ENCODE measurements at places on chromosomes 11 and 22. TPM values are rescaled to one million over a fixed set of nuclear protein-coding genes. Genes with fewer than 3 reads are reported as not detected.
A peak's percentile ranks its signal among the peaks of the same experiment; 100 is the strongest.

ACTN3 gene
- polyA plus RNA-seq = 15.1 TPM

OR8B4 gene
- not detected for polyA plus RNA-seq

PATE4 gene
- not detected for polyA plus RNA-seq

MMP8 gene
- polyA plus RNA-seq = 0.04 TPM

DDIAS gene
- polyA plus RNA-seq = 6.6 TPM

TMPRSS13 gene
- not detected for polyA plus RNA-seq

DNA sequence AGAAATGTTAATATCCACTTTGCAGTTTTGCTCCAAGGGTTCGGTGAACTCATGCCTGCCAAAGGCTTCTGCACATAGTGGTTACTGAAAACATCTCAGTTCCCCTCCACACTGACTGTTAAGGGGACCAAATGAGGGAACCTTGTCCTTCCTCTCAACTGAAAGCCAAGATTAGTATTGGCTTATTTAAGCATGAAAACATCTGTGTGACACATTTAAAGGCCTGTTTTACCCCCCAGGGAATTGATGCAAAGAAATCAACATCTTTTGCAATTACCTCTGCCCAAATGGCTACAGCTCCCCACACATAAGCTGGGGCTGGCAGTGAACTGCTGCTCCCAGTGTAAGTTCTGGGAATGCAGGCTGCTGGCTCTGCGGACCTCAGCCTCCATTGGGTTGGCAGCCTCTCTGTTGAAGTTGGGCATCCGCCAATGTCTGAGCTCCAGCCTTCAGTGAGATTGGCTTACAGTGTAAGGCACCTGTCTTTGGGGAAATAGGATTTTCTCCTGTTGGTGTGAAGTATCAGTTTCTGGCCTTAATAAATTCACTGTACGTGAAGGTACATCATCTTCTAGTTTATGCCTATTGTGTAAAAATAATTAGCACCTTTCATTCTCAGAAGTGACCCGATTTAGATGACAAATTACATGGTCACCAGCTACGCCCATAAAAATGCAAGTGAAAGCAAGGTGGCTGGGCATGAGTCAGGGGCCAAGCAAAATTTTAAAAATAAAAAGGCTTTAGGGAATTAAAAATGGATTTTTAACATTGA is 213.4 kb upstream of the SYN3 start:
- DNase-seq = peak; percentile 56

- no peak for DNase-seq
These were observed 84.1 kb downstream of the PARVA start for GRCh38 chr11:12461516-12461915.

DNA sequence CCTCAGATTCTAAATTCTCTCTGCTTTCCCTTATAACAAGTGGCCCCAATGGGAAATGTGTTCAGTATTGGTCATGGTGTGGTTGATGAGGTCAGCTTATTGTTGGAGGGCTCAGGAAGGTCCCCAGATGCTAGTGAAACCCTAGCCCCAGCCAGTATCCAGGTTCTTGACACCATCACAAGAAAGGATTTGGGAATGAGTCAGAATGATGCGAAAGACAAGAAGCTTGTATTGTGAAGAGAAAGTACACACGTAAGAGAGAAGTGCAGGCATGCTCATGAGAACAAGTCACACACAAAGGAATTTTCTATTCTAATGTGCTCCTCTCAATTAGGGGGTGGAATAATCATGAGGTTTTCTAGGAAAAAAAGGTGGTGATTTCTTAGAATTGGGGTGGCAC is 34.9 kb upstream of the TRPC6 start:
- DNase-seq = no peak

DNA sequence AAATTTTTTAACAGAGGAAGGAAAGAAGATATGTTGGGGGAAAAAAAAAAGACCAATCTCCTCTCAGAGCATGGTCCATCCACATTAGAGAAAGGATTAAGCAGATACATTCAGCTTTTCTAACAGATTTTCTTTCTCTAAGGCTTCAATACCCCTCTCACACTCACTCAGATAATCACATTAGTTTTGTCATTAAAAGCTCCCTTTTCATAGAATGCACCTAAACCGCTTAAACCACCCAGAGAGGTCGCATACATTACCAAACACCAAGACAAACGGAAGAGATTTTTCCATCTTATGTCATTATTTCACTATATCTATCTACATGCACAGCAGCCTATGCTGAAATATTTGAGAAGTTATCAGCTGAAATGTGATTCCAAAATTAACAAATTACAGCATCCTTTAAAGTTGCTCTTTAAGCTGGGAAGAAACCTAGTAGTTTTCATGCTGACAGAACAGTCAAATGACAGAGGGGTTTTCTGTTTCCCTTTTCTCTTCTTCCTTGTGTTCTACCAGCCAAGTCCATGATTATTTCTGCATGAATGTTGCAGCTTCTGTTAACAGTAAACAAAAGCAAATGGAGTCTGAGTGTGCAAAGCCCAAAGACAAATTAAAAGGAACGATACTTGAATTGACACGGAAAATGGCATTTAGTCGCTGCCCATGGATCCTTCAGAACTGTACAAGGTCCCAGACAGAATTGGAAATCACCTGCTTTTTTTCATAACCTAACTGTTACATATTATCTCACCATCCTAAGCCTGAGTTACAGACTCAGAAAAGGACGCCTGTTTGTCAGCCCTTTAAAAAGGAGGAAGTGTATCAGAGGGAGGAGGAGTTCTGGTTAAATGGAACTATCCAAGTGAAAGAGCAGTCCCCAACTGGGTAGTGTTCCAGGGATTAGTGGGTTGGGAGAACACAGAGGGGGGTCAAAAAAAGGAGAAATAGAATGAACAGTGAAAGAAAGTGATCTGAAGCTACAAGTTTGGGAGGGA is 54.6 kb downstream of the PRCP start:
- DNase-seq = no peak

DNA sequence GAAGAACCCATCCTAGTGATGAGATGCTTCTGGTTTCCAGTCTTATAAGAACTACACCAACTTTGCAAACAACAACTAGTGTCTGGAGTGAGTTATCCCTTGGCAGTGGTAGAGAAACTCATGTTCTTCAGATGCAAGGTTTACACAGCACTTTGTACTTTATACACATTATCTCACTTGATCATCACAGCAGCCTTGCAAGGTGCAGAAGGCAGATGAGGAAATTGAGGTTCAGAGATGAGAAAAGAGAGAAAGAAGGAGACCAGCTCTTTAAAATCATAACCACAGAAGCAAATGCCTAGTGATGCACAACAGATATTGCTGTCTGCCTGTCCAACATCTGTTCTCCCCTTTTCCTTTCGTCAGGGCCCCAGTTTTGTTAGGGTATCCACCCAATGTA is 16.7 kb upstream of the CD44 start:
- no peak for DNase-seq

GRCh38 chr11:103851166-103851651 is 185.2 kb upstream of the DDI1 start:
- no peak for DNase-seq

- no peak for DNase-seq
These were observed 21.9 kb upstream of the NXPE4 start for GRCh38 chr11:114617157-114618124.

DNA sequence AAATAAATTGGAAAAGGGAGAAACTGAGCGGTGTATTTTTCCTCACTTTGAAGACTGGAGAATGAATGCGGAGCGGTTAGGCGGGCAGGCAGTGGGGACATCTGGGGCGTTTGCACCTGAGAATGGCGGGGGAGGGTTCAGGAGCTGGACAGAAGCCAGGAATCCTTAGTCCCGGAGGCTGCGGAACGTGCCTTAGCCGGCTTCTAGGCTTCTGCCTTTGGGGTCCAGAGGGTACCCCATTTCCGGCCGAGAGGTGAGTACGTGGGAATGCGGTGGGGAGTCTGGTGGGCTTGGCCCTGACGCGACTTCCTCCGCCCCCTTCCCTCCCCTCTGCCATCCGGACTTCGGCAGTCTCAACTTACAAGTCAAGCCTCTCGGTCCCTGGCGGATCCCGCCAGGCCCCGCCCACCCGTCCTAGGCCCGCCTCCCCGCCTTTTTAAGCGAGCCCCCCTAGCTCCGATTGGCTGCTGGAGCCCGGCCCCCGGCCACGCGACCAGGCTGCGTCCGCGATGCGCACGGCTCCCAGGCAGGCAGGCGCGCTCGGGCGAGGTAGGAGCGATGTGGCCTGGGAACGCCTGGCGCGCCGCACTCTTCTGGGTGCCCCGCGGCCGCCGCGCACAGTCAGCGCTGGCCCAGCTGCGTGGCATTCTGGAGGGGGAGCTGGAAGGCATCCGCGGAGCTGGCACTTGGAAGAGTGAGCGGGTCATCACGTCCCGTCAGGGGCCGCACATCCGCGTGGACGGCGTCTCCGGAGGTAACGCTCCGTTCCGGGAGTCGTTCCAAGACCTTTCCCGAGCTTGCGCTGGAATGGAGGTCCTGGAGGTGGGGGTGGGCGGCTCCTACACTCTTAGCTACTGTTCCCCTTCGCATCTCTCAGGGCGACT is at the start of gene GCAT:
GCAT (plus strand) TSS at position 525 of the 884 bp plus-strand sequence; CDS start at position 559, 34 bp downstream.
- DNase-seq = peak; percentile 97

DNA sequence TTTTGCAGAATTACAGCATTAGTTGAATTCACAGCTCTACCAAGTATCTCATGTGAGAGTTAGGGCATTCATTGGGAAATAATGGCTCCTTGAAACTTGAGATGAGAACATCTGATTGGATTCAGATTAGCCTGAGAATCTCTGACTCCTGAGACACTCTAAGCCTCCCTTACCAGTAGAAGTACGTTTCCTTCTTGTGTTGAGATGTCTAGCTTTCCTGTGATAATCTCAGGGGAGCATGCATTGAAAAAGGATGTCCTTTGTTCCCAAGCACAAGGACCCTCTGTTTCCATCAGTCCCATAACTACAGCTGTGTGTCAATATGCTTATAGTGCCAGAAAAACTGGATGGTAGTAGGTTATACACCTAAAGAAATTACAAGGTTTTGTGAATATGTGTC is 35.2 kb upstream of the RDX start:
- no peak for DNase-seq

DNA sequence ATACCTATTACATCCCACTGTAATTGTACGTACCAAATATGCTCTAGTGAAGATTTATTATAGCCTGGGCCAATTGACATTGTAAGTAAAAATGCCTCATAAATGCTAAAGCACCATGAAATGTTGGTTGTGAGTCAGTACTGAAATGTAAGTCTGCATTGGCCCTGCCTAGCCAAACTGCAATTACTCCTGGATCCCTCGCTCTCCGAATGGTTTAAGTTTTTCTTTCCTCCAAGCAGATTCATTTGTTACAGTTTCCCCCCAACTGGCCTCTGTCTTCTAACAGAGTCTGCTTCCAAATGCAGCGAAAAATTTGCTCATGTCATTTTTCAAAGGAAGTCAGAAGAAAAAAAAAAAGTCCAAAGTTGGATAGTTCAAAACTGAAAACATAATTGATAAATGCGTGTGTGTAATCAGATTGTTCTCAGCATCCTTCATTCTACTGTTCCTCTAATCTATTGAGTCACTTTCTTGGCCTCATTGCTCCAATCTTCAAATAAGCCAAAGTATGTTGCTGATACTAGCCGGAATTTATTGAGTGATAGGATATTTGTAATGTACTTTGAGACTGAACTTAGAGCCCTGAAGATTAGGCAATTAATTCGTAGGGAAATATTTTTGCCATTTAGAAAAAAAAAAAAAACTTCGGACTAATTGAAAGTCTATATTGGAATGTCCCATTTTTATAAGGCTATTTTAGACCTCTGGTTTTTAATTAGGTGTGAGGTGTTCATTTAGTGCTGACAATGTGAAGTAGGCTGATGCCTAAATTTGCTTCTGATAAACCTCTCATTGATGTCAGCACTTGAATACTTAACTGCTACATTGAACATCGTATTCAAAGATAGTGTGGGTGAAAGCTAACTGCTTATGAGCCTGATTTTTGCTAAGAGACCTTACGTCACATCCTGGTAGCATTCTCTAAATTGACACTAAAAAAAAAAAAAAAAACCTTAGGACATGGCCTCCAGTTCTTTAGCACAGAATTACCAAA is 93.4 kb downstream of the WT1 start:
- no peak for DNase-seq

DNA sequence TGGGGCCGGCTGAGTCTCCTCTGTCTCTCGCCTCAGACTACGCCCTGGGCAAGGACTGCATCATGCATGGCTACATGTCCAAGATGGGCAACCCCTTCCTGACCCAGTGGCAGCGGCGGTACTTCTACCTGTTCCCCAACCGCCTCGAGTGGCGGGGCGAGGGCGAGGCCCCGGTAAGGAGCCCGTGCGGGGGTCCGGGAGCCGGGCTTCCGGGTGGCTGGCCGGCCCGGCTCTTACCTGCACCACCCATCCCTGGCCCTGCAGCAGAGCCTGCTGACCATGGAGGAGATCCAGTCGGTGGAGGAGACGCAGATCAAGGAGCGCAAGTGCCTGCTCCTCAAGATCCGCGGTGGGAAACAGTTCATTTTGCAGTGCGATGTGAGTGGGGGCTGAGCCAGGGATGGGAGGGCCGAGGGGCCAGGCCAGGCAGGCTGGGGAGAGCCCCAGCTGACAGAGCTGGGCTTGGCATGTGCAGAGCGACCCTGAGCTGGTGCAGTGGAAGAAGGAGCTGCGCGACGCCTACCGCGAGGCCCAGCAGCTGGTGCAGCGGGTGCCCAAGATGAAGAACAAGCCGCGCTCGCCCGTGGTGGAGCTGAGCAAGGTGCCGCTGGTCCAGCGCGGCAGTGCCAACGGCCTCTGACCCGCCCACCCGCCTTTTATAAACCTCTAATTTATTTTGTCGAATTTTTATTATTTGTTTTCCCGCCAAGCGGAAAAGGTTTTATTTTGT is 4.1 kb upstream of the ANKRD13D start:
- peak; percentile 12 for DNase-seq

DNA sequence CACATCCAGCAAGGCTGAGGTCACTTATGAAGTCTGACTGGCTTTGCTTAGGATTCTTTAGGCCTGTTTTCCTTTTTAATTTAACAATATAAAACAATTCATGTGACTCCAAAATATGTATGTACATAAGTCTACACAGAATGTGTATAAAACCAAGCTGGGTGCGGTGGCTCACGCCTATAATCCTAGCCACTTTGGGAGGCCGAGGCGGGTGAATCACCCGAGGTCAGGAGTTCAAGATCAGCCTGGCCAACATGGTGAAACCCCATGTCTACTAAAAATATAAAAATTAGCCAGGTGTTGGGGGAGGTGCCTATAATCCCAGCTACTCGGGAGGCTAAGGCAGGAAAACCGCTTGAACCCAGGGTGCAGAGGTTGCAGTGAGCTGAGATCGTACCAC is 83.1 kb downstream of the SHANK2 start:
- DNase-seq = no peak

DNA sequence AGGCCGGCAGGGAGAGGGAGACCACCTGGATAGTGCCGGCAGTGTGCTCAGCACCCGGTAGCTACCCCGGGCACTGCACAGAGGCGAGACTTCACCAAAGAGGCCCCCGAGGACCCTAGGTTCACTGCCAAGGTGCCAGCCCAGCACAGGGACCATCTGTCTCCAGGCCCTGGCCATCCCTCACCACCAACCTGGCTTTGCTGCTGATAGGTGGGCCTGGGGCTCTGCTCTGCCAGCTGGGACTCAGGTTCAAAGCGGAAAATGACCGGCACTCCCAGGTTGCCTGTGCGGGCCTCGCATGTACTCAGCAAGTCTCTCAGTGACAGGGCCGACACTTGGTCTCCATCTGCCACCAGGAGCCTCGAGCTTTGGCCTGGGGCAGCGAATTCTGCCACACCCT is 812.2 kb downstream of the BRD1 start:
- no peak for DNase-seq

- no peak for DNase-seq
These were observed 258.4 kb downstream of the GRM5 start for GRCh38 chr11:88807349-88807748.

Data from psoas muscle (tissue), 8 donors.